Left lobe of liver (tissue), 2 donors: ENCODE measurements at places on chromosomes 6 and 20. TPM values are rescaled to one million over a fixed set of nuclear protein-coding genes. Genes with fewer than 3 reads are reported as not detected.

The COL9A3 gene
- 4.0 TPM for total RNA-seq

The CSTF1 gene
- total RNA-seq = 17.2 TPM

The PBOV1 gene
- not detected for total RNA-seq

The MCHR2 gene
- not detected for total RNA-seq

The RSPH9 gene
- total RNA-seq = not detected

The SLC17A1 gene
- total RNA-seq = 8.7 TPM

The CEP43 gene
- total RNA-seq = 17.7 TPM

The BPIFB4 gene
- not detected for total RNA-seq

The PRSS35 gene
- total RNA-seq = not detected

DNA sequence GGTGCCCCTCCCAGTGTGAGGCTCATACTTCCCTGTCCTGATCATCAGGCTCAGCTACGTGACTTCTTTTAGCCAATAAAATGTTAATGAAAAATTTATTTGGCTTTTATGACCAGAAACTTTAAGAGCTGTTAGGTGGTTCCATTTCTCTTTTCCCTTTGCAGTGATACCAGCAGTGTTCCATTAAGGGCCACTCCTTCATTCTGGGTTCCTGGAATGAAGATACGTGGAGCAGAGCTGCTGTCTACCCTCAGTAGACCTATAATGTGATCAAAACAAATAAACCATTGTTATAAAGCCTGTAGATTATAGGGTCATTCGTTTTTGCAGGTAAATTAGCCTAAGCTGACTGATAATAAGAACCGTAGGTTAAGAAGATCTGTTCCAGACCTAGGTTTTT, 228.0 kb downstream of the ZFAND3 start:
- no peak for DNase-seq

- no peak for DNase-seq
These were observed 12.3 kb upstream of the CST7 start for GRCh38 chr20:24936526-24937407.

DNA sequence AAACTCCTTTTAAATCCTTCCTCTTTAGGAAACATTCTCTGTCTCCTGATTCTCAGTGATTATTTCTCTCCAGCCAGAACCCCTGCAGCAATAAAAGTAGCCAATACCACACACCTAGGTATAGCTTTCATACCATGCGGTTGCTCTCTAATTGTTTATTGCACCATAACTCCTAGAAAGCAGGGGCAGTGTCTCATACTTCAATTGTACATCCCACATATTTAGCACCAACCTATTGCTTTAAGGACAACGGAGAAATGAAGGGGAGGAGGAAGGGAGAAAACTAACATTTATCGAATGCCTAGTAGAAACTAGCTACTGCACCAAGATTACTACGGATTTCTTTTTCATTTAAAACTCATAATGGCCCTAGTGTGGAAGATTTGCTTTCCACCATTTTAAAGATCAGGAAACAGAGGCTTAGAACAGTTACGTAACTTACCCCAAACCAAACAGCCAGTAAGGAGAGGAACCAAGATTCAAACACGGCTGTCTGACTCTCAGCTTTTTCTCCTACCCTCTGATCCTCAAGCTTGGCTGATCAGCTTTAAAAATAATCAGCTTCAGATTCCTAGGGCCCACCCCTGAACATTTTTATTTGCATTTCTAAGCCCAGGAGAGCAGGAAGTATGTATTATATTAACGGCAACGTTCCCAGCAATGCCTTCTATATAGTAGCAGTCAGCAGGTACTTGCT, 43.4 kb upstream of the ATXN1 start:
- DNase-seq = no peak

DNA sequence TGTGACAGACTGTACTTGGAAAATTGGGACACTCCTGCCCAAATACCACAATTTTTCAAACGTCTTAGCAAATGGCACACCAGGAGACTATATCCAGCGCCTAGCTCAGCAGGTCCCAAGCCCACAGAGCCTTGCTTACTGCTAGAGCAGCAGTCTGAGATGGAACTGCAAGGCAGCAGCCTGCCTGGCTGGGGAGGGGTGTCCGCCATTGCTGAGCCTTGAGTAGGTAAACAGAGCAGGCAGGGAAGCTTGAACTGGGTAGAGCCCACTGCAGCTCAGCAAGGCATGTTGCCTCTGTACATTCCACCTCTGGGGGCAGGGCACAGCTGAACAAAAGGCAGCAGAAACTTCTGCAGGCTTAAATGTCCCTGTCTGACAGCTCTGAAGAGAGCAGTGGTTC, 1003.3 kb upstream of the MAP3K7 start:
- no peak for DNase-seq

- DNase-seq = no peak
These were observed 66.0 kb downstream of the ELOVL5 start for GRCh38 chr6:53282741-53283140.

- peak; percentile 81 for DNase-seq
These were observed at the start of gene DNPH1 for GRCh38 chr6:43228951-43229802. Gene DNPH1 (minus strand): TSS chr6:43229481. CDS start chr6:43229456, 25 bp downstream.

DNA sequence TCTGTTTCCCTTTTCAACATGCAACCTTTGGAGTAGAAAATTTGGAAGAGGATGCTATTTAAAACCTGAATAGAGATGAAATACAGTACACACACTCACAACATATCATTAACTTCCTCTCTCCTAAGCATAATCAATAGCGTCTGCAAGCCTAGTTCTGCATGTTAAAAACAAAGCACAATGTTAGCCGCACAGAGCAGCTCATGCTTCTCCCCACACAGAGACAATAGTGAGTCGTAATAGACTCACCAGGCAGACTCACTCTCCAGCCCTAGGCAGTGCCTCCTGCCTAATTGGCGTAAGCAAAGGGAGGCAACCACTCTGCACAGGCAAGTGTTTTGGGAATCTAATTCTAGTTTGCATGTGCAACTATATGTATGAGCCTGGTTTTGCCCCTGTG, 45.8 kb upstream of the ARID1B start:
- DNase-seq = no peak

DNA sequence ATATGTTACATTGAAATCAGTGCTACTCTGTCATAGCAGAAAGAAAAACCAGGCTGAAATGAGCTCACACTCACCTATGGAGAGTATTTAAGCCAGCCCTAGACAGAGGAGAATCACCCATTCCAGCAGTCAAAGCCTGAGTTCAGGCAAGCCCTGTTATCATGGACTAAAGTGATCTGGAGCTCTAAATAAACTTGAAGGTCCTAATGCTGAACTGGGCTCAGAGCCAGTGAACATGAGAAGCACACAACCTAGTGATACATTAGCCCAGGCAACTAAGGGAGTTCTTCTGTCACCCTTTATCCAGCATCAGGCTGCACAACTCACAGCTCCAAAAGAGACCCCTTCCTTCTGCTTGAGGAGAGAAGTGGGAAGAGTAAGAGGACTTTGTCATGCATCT, 425.0 kb downstream of the COL12A1 start:
- no peak for DNase-seq

DNA sequence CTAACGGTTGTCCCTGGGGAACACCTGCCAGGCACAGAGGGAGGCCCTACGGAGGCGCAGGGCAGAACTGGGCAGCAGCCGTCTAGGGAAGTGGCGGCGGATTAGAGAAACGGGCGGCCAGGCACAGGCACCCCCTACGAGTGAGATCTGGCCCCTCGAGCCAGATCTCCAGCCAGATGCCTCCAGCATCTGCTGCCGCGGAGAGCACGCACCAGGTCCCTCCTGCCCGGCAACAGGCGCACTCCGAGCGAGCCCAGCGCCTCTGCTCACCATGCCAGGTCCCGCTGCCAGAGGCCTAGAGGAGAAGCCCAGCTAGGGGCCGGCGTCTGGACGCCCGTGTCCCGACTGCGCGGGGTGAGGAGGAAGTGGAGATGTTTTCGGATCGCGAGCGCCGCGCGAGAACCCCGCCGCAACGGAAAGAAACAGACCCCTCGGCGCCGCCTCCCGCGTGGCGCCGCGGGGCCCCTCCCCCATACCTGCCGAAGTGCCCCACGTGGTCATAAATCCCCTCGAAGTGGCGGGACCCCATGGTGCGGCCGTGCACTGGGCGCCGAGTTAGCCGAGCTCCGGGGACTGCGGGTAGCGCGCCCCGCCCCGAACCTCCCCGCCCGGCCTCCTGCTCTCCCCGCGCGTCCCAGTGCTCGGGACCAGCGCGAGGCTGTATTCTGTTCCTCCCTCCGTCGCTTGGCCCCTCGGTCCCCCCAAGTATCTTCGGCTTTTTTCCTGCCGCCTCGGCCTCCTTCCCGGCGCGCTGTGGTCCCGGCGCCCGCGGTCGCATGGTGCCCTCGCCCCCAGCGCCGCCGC, at the start of gene SLC22A16:
Gene SLC22A16, minus strand, starts transcription at position 568 of the 804 bp plus-strand sequence. Its CDS starts 39 bp downstream, at position 529.
- no peak for DNase-seq
